Large intestine (tissue), 12 donors: ENCODE measurements at places on chromosomes 6 and 20. TPM values are rescaled to one million over a fixed set of nuclear protein-coding genes. Genes with fewer than 3 reads are reported as not detected.

GRCh38 chr6:159169557-159170332, 545 bp downstream of the FNDC1 start:
- DNase-seq: peak; percentile 49

DNA sequence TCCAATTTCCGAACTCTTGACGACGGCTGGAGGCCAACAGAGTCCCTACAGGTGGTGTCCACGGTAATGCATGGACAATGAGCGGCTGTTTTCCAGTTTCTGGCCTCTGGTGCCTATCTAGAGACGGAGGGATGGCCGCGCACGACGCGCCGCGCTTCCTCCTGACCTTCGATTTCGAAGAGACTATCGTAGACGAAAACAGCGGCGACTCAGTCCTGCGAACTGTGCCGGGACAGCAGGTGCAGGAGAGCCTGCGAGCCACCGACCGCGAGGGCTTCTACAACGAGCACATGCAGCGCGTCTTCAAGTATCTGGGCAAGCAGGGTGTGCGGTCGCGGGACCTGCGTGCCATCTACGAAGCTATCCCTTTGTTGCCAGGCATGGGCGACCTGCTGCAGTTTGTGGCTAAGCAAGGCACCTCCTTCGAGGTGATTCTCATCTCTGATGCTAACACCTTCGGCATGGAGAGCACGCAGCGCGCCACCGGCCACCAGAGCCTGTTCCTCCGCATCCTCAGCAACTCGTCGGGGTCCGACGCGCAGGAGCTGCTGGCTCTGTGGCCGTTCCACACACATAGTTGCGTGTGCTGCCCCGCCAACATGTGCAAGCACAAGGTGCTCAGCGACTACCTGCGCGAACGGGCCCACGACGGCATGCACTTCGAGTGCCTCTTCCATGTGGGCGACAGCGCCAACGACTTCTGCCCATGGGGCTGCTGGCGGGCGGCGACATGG, 169.4 kb downstream of the CDK19 start:
- no peak for DNase-seq

- peak; percentile 26 for DNase-seq
Measured at GRCh38 chr6:55578537-55579363, at the start of gene HMGCLL1. Gene HMGCLL1 (minus strand): TSS chr6:55579192. CDS start chr6:55579055, 137 bp downstream.

The TRIM31 gene
- polyA plus RNA-seq: 5.7 TPM
